ENCODE measurements at places on chromosomes 4 and X.

DNA sequence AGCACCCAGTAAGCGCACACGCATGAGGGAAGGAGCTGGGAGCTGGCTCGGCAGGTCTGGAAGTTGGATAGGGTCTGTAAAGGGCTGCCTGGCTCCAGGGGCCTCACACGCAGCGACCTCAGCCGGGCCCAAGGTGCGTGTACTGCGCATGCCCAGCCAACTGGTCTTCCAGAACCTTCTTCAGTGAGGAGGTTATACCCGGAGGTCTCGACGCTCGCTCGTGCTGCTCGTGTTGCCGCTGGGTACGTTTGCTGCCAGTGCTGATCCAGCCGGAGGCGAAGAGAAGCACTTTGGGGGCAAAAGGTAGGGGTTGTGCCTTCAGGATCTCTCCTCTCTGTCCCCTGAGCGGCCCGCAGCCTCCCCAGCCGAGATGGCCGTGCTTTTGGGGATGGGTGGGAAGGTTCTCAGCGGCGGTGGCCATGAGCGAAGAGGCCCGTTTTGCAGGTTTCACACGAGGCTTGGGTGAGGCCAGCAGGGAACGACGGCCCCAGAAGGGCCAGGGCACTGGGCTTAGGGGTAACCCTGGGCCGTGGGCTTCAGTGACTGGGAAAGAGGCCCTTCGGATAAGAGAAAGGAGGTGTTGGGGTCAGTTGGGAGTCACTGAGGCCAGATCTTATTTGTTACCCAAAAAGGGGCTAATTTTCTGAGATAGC is 3.8 kb upstream of the CXCL9 start:
- DNase-seq = no peak

GRCh38 chr4:27001398-27002164 is 140.9 kb downstream of the STIM2 start:
- no peak for DNase-seq

DNA sequence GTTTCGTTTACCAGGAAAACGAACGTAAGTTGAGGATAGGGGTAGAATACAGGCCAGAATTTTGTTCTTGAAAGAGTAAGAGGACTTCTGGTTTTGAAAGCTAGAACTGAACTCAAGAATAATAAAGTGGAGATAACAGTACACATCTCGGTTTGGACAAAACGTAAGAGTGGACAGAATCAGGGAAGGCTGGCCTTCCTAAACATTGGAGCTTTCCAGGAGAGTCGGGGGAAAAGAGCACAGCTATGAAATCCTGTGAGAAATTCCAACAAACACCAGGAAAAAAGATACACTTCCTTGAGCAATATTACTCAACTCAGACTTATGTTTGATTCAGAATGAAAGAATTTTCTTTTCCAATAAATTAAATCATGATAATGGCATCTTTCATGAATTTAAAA is 1.2 kb downstream of the CTSO start:
- no peak for DNase-seq

GRCh38 chr4:26093551-26093950 is 179.5 kb downstream of the SMIM20 start:
- no peak for DNase-seq

- no peak for DNase-seq
Measured at GRCh38 chr4:56226579-56226978, 160.7 kb downstream of the AASDH start.

DNA sequence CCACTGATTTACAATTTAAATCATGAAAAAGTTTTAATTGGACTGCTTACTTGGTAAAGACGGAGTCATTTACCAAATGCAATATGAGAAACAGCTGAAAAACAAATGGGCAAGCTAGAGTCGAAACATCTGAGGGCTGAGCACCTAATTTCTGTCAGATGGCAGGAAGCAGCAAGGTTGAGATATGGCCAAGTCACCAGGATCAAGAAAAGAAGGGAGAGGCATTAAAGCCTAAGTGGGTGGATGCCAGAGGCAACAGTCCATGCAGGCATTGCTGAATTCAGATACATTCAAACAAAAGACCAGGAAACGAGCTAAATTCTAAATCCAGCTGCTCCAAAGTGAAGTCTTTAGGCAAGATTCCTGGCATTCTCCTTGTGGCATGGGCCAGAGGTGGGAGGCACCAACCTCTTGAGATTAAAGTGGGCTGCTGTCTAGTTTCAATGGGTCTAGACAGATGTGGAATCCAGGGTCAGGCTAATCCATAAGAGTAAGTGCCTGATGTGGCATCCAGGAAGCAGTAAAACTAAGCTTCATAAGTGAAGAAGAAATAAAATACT is 8.0 kb upstream of the ARSJ start:
- DNase-seq = no peak

Data from AG04449 (cell line).